HCT116 (cell line): ENCODE measurements at places on chromosomes 7 and 10. TPM values are rescaled to one million over a fixed set of nuclear protein-coding genes. Genes with fewer than 3 reads are reported as not detected.

- H3K36me3 ChIP-seq: no peaks in the 10 kb centered on the region
- H3K27ac ChIP-seq: no peak overlapping the region
- no peak for DNase-seq
- peaks cover 3% of the 10 kb centered on the region; the same call in 1 of the 2 replicates for H3K27me3 ChIP-seq
- no peaks in the 10 kb centered on the region for H3K4me1 ChIP-seq
- no peak overlapping the region for H3K4me3 ChIP-seq
Observed at GRCh38 chr7:3232228-3232627, 68.8 kb upstream of the SDK1 start.

DNA sequence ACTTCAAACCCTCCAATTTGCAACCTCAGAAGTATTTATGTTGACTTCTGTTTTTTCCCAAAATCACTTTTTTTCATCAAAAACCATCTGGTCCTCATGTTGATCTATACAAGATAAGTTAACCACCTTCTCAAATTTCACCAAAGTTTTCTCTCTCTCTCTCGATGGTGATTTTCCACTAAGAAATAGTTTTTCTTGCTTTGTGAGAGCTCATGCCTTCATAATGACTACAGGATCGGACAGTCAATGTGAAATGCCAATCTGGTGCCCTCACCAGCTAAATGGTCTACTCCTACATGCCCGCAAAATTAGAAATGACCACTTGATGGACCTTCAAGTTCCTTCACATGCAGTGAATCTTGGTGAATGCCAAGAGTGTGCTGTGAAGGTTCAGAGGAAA lies 40.4 kb downstream of the CNNM1 start:
- no peaks in the 10 kb centered on the region for H3K4me1 ChIP-seq
- DNase-seq: no peak
- no peaks in the 10 kb centered on the region for H3K36me3 ChIP-seq
- no peak overlapping the region for H3K4me3 ChIP-seq
- no peak overlapping the region for H3K27ac ChIP-seq

DNA sequence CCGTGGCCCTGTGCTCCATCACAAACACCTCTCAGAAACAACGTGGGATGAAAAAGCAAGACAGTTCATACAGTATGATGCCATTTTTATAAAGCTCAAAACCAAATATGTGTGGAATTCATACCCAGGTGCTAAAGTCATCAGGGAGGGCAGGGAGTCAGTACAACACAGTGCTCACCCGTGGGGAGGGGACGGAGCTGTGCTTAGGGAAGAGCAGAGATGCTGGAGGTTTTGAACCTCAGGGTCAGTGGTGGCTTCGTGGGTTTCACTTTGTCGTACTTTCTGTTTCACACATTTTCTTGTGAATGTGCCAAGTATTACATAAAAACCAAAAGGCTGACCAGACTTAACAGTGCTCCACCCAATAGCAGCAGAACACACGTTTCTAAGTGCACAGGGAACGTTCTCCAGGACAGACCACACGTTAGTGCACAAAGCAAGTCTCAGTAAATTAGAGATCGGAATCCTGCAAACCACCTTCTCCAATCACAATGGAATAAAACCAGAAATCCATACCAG lies 21.2 kb downstream of the ZMIZ2 start:
- no peak overlapping the region for H3K27ac ChIP-seq
- H3K27me3 ChIP-seq: no peaks in the 10 kb centered on the region

- H3K36me3 ChIP-seq: no peaks in the 10 kb centered on the region
- no peaks in the 10 kb centered on the region for H3K4me1 ChIP-seq
- DNase-seq: no peak
- H3K27ac ChIP-seq: no peak overlapping the region
- H3K4me3 ChIP-seq: no peak overlapping the region
Observed at GRCh38 chr10:6390213-6390845, 187.6 kb downstream of the PFKFB3 start.

GRCh38 chr7:91875851-91876250 lies 4.7 kb downstream of the MTERF1 start:
- H3K27ac ChIP-seq: no peak overlapping the region
- no peaks in the 10 kb centered on the region for H3K36me3 ChIP-seq
- DNase-seq: no peak
- H3K27me3 ChIP-seq: no peaks in the 10 kb centered on the region
- peaks cover 9% of the 10 kb centered on the region for H3K4me1 ChIP-seq
- H3K4me3 ChIP-seq: no peak overlapping the region

DNA sequence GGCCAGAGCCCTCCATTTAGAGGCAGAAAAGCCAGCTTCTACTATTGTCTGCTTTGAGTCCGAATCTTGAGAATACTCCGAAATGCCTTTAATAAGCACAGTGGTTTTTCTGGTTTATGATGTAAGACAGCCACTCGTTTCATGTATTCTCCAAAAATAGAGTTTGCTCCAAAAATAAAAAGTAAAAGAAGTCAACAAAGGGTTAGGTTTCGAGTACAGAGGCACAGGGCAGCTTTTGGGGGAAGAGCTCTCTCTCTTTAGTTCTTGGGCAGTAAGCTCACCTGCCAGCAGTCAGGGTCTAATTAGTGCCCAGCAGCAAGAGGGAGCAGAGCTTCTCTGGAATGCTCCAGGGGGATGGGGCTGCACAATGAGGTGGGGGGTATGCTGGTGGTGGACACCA lies 20.2 kb downstream of the CREB3L2 start:
- no peaks in the 10 kb centered on the region for H3K36me3 ChIP-seq
- H3K27me3 ChIP-seq: no peaks in the 10 kb centered on the region
- no peak for DNase-seq
- no peak overlapping the region for H3K27ac ChIP-seq

DNA sequence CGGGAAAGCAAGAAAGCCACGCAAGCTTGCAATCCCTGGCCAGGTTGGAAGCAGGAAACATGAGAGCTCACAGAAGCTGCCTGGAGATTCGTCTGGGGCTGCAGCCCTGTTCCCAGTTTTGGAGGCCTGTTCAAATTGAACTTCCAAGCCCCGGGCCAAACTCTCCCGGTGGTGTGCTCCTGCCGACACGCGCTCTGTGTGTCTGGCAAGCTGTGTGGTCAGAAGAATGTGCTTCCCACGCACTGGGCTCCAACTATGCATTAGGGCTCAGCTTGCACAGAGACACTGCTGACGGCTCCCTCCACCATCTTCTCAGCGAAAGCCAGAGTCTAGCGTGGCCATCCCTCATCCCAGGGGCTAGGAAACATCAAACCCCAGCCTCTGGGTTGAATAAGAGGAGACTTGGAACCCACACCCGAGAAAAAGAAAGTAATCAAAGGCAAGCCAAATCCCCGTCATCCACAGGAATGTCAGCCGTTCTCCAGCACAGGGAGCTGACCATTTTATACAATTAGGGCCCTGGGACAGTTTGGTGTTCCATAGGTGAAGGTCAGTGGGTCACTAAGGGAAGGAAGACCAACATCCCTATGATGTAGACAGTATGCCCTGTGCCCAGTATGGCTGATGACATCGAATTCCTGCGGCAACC lies 107.2 kb downstream of the FGFR2 start:
- no peaks in the 10 kb centered on the region for H3K4me1 ChIP-seq
- H3K4me3 ChIP-seq: no peak overlapping the region
- H3K27ac ChIP-seq: no peak overlapping the region
- no peak for DNase-seq
- H3K36me3 ChIP-seq: no peaks in the 10 kb centered on the region

DNA sequence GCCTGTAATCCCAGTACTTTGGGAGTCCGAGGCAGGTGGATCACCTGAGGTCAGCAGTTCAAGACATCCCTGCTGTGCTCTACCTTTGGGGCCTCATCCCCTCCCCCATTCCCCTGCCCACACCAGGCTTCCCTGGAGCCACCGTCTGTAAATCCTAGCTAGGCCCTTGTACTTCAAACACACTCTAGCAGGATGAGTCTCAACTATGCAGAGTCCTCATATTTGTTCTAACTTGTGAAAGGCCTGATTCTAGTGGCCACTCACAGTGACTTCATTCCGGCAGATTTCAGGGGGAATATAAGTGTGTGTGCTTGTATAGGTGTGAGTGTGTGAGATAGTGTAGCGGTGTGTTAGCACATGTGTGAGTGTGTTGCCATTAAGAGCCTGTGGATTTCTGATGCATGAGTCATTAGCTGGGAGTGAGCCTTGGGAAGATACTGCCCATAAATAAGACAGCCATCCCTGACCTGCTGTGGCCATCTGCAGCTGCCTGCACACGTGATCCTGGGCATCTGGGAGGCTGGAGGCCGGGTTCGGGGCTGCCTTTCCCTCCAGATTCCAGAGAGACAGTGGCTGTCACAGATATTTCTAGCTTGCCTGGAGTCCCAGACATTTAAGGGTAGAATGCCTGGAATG lies 1.7 kb upstream of the NEURL1 start:
- peaks cover 28% of the 10 kb centered on the region for H3K4me1 ChIP-seq
- H3K4me3 ChIP-seq: no peak overlapping the region
- no peaks in the 10 kb centered on the region for H3K36me3 ChIP-seq
- DNase-seq: peak; percentile 44
- H3K27me3 ChIP-seq: no peaks in the 10 kb centered on the region

CAMK2B gene
- total RNA-seq: 0.34 TPM

ETV1 gene
- 23.3 TPM for total RNA-seq

GRCh38 chr7:66178258-66178657 lies 26.9 kb upstream of the TPST1 start:
- no peak for DNase-seq
- no peaks in the 10 kb centered on the region for H3K36me3 ChIP-seq
- no peak overlapping the region for H3K4me3 ChIP-seq
- no peak overlapping the region for H3K27ac ChIP-seq
- H3K4me1 ChIP-seq: no peaks in the 10 kb centered on the region

DNA sequence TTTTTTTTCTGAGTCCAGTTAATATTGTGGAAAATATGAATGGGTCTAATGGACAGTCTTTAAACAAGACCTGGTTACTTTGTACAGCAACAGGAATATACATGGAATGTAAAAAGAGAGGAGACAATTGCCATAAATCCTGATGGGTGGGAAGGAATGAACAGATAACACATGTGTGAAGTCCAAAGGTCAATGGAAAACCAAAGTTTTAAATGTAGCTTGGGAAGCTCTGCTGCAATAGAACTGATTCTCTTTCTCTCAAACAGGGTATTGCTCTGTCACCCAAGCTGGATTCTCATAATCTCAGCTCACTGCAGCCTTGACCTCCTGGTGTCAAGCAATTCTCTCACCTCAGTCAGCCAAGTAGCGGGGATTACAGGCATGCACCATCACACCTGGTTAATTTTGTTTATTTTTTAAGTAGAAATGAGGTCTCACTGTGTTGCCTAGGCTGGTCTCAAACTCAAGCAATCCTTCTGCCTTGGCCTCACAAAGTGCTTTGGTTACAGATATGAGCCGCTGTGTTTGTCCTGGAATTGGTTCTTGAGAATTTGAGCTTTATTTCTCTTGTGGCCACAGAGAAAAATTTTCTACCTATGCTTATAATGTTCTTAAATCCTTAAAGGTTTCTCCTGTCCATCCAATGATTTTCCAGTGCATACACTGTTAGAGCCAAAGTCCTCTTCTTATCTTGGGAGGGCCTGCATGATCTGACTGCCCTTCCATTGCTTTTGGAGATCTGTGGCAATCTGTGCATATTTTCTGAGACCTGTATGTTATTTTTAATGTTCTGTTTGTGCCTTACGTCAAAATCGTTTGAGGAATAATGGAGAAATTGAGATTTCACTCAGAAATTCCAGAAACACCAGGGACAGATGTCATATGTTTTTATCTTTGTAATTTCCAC lies 30.7 kb upstream of the ZNF92 start:
- H3K27me3 ChIP-seq: no peaks in the 10 kb centered on the region
- no peak overlapping the region for H3K4me3 ChIP-seq
- no peaks in the 10 kb centered on the region for H3K36me3 ChIP-seq
- no peak for DNase-seq
- no peak overlapping the region for H3K27ac ChIP-seq
- no peaks in the 10 kb centered on the region for H3K4me1 ChIP-seq

DNA sequence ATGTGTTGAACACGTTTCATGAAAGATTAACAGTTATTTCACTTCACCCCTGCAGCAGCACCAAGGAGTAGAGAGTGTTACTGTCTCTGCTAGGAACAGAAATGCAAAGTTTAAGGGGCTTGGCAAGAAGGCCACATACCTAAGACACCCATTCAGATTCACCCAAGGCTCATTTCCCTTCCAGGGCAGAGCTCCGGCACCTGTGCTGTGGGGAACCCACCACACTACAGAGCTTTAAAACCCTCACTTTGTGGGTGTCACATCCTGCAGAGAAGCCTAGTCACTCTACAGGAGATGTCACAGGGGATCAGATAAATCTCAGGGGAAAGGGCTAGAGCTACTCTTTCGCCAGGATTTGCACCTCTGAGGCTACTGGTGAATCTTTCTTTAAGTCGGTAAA lies 176.1 kb upstream of the KLF6 start:
- no peak for DNase-seq
- H3K27me3 ChIP-seq: no peaks in the 10 kb centered on the region
- H3K4me3 ChIP-seq: no peak overlapping the region

DNA sequence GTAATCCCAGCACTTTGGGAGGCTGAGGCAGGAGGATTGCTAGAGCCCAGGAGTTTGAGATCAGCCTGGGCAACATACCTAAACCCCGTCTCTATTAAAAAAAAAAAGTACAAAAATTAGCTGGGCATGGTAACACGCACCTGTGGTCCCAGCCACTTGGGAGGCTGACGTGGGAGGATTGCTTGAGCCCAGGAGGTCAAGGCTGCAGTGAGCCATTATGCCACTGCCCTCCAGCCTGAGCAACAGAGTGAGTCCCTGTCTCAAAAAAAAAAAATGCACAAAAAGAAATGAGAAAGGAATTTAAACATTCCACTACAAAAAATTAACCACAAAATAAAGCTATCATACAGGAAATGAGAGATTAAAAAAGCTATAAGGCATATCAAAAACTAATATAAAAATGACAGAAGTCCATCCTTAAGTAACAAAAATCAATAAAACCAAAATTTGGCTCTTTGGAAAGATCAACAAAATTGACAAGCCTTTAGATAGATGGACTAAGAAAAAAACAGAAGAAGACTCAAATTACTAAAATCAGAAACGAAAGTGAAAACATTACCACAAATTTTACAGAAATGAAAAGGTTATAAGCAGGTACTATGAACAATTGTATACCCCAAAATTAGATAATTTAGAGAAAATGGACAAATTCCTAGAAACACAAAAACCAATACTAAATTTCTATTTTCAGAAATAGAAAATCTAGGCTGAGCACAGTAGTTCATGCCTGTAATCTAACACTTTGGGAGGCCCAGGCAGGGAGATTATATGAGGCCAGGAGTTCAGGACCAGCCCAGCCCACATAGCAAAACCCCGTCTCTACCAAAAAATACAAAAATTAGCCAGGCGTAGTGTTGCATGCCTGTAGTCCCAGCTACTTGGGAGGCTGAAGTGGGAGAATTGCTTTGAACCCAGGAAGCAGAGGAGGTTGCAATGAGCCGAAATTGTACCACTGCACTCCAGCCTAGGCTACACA lies 42.4 kb upstream of the NANOS1 start:
- H3K4me3 ChIP-seq: no peak overlapping the region
- H3K27ac ChIP-seq: no peak overlapping the region
- no peaks in the 10 kb centered on the region for H3K27me3 ChIP-seq
- no peak for DNase-seq
- H3K36me3 ChIP-seq: no peaks in the 10 kb centered on the region
- H3K4me1 ChIP-seq: no peaks in the 10 kb centered on the region

DNA sequence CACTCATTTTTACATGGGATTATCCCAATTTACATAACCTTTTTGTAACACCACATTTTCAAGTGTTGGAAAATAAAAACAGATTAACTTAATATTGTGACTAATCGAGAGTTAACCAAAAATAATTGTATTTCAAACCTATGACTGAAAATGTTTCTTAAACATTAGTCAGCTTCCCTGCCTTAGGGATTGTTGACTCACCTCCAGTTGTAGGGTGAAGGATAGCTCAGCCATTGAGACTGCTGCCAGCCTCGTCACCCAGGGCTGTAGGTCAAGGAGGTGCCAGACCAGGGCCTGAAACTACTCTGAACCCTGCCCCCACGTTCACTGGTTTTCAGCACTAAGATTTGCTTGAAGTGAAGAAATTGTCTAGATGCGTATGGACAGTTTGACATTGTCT lies 351.2 kb downstream of the GFRA1 start:
- H3K36me3 ChIP-seq: no peaks in the 10 kb centered on the region
- no peaks in the 10 kb centered on the region for H3K4me1 ChIP-seq
- H3K27me3 ChIP-seq: peaks cover 10% of the 10 kb centered on the region; the same call in 1 of the 2 replicates
- no peak overlapping the region for H3K27ac ChIP-seq
